ENCODE measurements at places on chromosomes 3 and 15. TPM values are rescaled to one million over a fixed set of nuclear protein-coding genes. Genes with fewer than 3 reads are reported as not detected.

DNA sequence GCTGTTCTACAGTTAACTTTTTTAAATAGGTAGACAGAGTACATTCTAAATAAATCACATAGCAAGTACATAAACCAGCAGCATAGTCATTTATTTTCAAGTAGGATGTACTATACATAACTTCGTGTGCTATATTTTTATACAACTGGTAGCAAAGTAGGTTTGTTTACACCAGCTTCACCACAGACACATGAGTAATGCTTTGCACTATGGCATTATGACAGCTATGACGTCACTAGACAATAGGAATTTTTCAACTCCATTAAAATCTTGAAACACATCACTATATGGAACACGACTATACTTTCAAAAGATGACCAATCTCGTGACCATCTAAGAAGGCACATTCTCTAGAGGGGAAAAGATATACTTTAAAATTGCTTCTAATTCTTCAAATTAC, 3.5 kb downstream of the TEX55 start:
- no peak for DNase-seq

GRCh38 chr3:63914312-63914711, 2.1 kb upstream of the SCAANT1 start:
- peak; percentile 72 for DNase-seq

GRCh38 chr3:21292971-21293370, 458.0 kb downstream of the ZNF385D start:
- DNase-seq, result no peak

DNA sequence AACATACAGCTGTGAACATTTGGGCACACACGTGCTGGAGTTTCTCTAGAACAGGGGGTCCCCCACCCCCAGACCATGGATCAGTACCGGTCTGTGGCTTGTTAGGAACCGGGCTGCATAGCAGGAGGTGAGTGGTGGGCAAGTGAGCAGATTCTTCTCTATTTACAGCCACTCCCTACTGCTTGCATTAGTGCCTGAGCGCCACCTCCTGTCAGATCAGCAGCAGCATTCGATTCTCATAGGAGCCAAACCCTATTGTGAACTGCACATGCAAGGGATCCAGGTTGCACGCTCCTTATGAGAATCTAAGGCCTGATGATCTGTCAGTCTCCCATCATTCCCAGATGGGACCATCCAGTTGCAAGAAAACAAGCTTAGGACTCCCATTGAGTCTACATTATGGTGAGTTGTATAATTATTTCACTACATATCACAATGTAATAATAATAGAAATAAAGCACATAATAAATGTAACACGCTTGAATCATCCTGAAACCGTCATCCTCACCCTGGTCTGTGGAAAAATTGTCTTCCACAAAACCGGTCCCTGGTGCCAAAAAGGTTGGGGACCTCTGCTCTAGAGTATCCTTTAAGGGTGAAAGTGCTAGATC, 25.8 kb downstream of the CHRM5 start:
- DNase-seq, result no peak

DNA sequence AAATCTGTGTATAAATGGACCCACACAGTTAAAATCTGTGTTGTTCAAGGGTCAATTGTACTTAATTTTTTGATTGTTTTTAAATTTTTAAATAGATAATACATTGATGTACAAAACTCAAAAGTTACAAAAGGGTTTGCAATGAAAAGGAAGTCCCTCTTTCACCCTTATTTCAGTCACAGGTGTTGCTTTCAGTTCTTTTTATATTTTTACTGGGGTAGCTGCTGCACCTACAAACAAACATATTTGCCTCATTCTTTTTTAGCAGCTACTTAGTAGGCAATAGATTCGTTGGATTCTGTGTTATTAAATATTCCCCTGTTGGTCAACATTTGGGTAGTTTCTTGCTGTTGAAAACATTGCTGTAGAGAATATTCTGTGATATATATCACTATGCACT, 44.4 kb downstream of the PIAS1 start:
- no peak for DNase-seq

- DNase-seq, result no peak
These were observed 58.0 kb downstream of the ITPR1 start for GRCh38 chr3:4551051-4551711.

GRCh38 chr15:80547264-80547663, 143.1 kb downstream of the ARNT2 start:
- DNase-seq, result no peak

DNA sequence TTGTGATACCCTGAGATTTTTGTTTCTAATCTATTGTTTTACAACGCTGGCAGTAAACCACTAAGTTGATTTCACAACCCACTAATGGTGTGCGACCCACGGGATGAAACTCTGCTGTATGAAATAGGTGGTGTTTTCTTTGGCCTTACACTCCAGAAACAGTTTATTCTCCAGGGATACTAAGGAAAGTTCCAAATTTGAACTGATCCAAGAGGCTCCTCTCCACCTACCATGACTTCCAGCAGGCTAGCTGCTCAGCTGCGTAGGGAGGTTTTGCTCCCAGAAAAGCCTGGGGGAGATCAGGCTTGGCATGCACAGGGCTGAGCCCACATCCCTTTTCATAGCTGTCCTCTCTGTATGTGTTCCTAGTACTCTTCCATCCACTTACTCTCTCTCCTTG, 71.5 kb downstream of the FAM174B start:
- DNase-seq, result no peak

DNA sequence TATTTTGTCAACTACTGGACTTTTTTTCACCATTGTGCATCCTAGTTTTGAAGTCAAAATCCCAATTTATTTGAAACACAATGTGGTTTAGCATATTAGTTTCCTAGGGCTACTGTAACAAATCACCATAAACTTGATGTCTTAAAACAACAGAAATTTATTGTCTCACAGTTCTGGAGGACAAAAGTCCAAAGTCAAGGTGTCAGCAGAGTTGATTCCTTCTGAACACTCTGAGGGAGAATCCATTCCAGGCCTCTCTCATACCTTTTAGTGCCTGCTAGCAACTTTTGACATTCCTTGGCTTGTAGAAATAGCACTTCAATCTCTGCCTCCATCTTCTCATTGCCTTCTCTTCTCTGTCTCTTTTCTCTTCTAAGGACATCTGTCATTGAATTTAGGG, 14.9 kb upstream of the SLC27A2 start:
- no peak for DNase-seq

DNA sequence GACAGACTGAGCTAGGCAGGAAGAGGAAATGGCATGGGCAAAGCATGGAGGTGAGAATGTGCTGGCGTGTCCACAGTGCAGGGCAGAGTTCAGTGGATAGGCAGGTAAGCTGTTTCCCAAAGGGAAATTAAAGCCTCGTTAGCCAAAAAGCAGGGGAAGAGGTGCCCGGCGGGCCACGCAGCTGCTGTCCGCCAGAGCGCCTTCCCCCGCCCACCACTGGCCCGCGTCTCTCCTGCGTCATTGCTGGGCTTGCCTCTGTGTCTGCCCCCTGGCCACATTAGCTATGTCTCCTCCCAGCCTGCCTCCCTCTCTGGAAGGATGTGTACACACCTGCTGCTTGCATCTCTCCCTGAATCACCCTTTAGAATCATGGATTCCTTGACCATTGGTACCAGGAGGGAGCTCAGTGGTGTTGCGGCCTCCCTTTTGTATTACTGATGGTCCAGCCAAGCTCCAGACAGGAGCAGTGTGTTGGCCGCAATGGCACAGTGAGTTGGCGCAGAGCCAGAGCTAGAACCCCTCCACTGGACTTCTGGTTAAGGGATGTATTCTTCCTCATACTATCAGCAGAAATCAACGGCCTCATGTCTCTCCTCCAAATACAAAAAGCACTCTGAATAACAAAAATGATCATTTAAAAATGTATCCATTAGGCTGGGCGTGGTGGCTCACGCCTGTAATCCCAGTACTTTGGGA, 26.6 kb downstream of the SLC28A1 start:
- no peak for DNase-seq

DNA sequence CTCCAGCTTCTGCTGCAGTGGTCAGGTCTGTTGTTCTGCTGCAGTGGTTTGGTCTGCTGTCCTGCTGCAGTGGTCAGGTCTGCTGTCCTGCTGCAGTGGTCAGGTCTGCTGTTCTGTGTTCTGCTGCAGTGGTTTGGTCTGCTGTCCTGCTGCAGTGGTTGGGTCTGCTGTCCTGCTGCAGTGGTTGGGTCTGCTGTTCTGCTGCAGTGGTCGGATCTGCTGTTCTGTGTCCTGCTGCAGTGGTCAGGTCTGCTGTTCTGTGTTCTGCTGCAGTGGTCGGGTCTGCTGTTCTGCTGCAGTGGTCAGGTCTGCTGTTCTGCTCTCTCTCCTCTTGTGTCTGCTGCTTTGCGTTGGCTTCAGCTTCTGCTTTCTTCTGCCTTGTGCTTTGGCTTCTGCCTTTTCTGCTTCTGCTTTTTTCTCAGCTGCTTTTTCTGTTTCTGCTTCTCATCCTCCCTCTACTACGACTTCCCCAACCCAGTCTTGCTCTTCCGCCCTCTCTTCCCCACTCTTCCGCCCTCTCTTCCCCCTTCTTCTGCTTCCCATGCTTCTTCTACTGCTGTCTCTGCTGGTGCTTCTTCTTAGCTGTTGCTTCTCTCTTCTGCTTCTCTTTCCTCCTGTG, 50.7 kb downstream of the FAM43A start:
- no peak for DNase-seq

- no peak for DNase-seq
These were observed 12.8 kb downstream of the CTNNB1 start for GRCh38 chr3:41212088-41212487.

GRCh38 chr3:139251529-139251928, 92.3 kb upstream of the MRPS22 start:
- DNase-seq, result no peak

- DNase-seq, result no peak
These were observed 651.4 kb upstream of the NECTIN3 start for GRCh38 chr3:110420158-110420641.

- no peak for DNase-seq
These were observed 25.2 kb downstream of the TRIM71 start for GRCh38 chr3:32842987-32843386.

DNA sequence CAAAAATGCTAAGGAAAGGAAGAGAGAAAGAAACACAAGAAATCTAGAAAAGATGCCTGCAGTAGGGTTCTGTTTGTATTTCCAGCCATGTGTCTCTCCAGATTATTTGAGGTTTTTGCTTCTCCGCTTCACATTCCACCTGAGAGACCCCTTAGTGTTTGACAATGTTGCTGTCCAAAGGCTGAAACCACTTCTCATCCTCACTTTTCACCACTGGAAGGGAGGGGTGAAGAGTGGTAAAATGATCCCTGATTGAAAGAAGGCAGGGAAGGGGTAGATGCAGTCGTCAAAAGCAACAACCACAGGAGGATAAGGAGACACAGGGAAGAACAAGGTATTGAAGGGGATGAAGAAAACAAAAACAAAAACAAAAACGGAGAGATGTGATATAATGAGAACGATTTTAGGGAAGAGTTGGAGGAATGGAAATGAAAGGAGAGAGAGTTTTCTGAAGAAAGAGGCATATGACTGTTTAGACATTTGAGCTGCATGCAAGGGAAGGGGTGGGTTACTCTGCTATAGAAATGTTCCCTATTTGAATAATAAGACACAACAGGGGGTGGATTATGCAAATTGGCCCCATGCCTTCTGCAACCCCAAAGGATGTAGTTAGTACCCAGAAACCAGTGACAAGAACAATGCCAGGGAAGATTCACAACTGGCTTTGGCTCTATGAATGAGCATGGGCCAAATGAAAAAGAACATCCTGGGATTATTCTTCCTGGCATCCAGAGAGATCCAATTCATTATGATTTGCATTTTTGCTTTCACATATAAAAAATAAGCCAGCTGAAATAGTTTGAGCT, 235.9 kb downstream of the GAP43 start:
- DNase-seq, result no peak

DNA sequence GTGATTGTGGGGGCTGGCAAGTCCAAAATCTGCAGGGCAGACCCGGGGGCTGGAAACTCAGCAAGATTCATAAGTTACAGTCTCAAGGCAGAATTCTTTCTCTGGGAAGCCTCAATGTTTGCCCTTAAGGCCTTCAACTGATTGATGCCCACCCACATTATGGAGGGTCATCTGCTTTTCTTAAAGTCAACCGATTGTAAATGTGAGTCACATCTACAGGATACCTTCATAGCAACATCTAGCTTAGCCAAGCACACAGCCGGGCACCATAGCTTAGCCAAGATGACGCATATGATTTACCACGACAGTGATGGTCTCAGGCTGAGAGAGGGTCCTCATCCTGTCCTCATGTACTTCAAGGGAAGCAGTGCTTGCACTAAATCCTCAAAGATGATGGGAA, 43.5 kb downstream of the IDH2 start:
- no peak for DNase-seq

- no peak for DNase-seq
These were observed 54.0 kb upstream of the CDIN1 start for GRCh38 chr15:36525430-36525829.

GRCh38 chr3:34793057-34793456, 846.3 kb upstream of the ARPP21 start:
- no peak for DNase-seq

DNA sequence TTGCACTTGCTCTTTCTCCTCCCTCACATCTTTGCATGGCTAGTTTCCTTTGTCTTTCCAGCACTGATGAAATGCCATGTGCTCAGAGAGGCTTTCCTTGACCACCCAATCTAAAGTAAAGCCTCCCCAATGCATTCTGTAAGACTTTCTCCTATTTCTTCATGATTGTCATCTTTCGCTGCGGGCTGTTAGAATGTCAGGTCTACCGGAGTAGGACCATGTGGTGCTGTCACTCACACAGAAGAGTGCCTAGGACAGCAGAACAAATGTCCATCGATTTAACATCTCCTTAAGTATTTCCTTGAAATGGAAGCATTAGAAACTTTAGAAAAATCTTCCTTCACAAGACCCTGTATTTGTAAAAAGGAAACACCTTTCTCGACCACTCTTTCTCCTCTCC, 99.9 kb upstream of the TMC3 start:
- DNase-seq, result no peak

- no peak for DNase-seq
These were observed 135.6 kb downstream of the TPRA1 start for GRCh38 chr3:127454968-127455367.

Gene PLA1A
- 2.8 TPM for total RNA-seq

Gene GPR160
- total RNA-seq, result 88.9 TPM

Gene OR5K2
- total RNA-seq, result not detected

Gene DZIP1L
- 18.7 TPM for total RNA-seq

Gene TTLL13
- total RNA-seq, result 0.51 TPM

Gene KLHL40
- total RNA-seq, result 1.2 TPM

Gene MYO9A
- total RNA-seq, result 29.4 TPM

Gene KBTBD8
- total RNA-seq, result 1.0 TPM

Gene CTXND1
- 0.96 TPM for total RNA-seq

Gene NTRK3
- total RNA-seq, result 7.2 TPM

Gene YEATS2
- 24.1 TPM for total RNA-seq

Gene NRROS
- 2.0 TPM for total RNA-seq

Gene ISL2
- total RNA-seq, result 2.4 TPM
